Ovary (tissue), 10 donors: ENCODE measurements at places on chromosomes 3 and 15.

DNA sequence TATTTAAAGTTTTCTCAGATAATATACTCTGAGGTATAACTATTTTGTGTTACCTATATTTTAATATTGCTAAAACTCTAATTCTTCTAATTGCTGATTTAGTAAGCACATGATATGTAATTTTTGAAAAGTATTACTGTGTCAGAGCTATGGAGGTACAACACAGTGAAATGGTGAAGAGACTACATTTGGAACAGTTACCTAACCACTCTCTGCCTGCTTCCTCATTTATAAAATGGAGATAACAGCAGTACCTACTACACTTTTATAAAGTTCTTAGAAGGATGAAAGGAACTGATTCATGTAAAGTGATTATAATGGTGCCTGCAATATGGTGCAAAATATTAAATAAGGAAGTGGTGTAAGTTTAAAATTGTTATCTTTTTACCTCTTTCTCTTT, 16.3 kb upstream of the NEK10 start:
- no peak for DNase-seq

DNA sequence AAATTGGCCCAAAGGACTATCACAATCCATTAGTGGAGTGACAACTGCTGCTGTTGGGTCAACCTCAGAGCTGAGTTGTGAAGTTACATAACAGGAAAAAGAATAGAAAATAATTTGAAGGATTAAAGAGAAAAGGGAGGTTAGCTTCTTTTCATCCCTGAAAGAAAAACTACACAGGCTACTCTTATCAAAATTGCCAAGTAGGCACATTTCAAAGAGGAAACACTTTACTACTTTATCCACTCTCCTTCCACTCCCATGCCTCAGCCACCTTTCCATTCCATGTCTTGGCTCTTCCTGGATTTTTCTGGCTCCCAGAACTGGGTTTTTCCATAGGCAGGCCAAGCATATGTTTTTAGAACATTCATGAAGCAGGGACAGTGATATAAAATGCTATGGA, 384.0 kb upstream of the RORA start:
- no peak for DNase-seq

DNA sequence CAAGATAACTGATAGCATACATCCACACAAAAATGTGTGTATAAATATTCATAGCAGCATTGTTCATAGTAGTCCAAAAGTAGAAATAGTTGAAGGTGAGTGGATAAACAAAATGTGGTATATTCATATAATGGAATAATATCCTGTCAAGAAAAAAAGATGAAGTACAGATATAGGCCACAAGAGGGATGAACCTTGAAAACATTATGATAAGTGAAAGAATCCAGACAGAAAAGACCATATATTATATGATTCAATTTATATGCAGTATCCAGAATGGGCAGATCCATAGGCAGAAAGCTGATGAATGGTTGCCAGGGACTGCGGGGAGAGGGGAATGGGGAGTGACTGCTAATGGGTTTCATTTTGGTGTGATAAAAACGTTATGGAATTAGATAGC, 54.3 kb upstream of the TNIK start:
- no peak for DNase-seq

GRCh38 chr3:4376499-4376898, 73.3 kb downstream of the SETMAR start:
- no peak for DNase-seq

DNA sequence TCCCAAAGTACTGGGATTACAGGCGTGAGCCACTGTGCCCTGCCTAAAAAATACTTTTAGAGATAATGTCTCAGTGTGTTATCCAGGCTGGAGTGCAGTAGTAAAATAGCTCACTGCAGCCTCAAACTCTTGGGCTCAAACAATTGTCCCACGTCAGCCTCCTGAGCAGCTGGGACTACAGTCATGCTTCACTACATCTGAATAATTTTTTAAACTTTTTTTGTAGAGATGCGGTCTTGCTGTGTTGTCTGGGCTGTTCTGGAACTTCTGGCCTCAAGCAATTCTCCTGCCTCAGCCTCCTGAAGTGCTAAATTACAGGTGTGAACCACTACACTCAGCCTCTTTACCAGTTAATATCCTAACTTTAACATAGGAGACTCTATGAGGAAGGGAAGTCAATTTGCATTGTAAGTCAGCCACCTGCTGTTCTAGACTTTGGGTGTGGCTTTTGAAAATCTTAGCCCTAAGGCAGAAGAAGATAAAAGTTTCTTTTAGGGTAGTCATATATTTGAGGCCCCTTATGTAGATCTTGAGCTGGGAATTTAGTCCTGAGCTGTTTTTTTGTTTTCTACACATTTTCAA, 78.2 kb upstream of the RASGRP1 start:
- no peak for DNase-seq

DNA sequence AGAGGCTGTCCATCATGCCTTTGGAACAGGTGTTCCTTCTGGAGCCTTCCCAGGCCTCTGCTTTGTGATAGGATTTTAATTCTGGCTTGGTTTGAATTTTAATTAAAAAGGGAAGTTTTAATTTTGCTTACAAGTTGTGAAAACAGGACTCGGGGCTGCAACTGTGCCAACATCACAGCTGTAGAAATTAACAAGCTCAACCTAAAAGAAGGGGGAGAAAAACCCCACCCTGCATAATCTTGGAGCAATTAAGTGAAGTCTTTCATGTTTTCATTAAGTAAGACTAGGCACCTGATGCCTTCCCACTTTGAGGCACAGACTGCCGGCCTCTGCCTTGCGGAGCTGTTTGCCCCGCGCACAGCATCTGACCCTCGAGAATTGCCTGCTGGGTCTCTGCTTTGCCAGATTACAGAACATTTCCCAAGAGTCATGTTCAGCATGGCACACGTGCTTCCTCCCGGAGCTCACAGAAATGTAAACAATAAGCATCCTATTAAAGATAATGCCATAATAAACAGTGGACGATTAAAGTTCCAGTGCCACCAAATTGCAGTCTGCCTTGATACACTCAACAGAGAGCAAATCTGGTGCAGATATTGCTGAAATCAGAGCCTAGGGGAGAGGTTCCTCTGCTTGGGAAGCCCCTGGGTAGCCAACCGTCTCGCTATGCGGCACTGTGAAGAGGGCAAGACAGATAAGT, 364.2 kb downstream of the LRTM1 start:
- no peak for DNase-seq

DNA sequence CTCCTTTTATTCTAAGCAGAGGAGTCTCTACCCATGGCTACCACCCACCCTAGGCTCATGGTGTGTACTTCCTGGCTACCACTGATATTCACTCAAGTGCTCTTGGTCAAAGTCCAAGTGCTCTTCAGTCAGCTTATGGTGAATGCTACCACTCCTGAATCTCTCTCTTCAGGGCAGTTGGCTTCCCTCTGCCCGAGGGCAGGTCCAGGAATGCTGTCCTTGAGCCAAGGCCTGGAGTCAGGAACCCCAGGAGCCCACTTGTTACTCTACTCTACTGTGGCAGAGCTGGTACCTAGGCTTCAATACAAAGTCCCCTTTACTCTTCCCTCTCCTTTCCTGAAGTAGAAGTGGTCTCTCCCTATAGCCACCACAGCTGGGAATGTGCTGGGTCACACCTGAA, 226.0 kb downstream of the DIPK2A start:
- no peak for DNase-seq

GRCh38 chr3:171879472-171879871, 36.3 kb downstream of the TMEM212 start:
- DNase-seq, result no peak

DNA sequence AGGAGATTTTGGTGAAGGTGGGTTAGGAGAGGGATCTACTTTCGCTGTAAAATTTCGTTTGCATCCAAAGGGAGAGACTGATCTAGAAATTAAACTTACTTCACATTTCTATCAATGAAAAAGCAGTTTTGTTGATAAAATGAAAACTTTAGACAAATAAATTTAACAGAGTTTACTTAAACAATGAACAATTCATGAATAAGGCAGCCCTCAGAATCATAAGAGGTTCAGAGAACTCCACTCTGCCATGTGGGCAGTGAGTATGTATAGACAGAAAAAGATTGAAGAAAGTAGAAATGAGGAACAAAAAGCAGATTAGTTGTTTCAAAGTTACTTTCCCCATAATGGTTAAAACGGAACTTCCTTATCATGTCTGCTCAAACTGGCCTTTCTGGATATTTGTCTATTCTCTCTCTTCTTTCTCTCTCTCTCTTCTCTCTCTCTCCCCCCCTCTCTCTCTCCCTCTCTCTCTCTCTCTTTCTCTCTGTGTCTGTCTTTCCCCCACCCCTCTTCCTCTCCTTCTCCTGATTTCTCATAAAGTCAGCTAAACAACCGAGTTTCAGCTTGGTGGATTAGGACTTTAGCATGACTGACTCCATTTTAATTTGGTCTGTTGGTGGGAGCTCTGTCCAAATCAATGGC, 248.9 kb downstream of the TJP1 start:
- no peak for DNase-seq

DNA sequence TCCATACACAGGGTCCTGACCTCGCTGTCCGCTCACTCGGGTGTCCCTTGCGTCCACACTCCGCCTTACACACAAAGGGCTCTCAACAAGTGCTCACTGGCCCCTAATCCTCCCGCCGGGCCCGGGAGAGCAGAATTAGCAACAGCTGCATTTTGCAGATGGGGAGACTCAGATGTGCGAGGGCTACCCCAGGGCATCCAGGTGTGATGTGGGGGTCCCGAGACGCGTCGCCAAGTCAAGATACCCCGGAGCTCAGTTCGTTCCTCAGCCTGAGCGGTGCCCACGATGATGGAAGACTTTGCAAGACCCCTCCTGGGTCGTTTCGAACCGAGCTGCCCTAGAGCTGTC, 14.9 kb upstream of the WNT7A start:
- no peak for DNase-seq

GRCh38 chr15:78620021-78620526, 722 bp downstream of the CHRNA3 start:
- no peak for DNase-seq

DNA sequence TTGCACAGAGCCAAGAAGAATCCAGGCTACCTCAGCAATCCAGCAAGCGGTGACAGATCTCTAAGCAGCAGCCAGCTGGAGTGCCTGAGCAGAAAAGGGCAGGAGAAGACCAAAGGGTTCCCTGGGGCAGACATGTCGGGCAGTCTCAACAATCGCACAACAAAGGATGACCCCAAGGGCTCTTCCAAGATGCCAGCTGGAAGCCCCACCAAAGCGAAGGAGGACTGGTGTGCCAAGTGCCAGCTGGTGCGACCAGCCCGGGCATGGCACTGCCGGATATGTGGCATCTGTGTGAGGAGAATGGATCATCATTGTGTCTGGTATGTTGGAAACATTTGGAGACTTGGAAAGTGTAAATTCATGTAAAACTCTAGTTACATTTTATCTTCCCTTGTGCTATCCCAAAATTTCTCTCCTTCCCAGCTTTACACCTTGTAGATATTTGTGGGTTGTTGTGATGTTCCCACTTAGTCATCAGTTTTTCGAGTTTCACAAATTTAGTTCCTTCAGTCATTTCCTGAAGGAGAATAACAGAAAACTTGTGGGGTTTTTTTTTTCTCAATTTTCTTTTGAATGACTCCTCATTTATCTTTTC, 6.4 kb downstream of the ZDHHC23 start:
- DNase-seq, result no peak
